ENCODE measurements at places on chromosomes 16 and 17.
A peak's percentile ranks its signal among the peaks of the same experiment; 100 is the strongest.

GRCh38 chr17:45346216-45347015 lies 29.6 kb upstream of the MAP3K14 start:
- no peak for DNase-seq

DNA sequence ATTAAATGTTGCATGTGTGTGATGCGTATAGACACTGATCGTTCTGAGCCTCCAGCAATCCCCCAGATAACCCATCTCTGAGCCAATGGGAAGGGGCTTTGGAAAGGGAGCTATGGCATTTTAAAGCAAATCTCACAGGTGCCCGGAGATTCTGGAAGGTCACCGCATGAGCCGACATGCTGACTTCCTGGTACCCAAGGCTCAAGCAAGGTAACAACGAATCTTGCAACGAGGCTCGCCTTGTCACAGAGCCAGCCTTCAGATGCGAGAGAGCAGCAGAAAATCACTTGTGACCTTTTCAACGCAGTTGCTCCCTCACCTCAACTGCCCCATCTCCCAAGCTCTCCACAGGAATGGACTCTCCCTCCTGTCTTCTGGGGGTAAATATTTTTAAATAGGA lies 154.8 kb upstream of the CDH5 start:
- no peak for DNase-seq

GRCh38 chr16:24139282-24139681 lies 116.9 kb upstream of the CACNG3 start:
- DNase-seq = no peak

DNA sequence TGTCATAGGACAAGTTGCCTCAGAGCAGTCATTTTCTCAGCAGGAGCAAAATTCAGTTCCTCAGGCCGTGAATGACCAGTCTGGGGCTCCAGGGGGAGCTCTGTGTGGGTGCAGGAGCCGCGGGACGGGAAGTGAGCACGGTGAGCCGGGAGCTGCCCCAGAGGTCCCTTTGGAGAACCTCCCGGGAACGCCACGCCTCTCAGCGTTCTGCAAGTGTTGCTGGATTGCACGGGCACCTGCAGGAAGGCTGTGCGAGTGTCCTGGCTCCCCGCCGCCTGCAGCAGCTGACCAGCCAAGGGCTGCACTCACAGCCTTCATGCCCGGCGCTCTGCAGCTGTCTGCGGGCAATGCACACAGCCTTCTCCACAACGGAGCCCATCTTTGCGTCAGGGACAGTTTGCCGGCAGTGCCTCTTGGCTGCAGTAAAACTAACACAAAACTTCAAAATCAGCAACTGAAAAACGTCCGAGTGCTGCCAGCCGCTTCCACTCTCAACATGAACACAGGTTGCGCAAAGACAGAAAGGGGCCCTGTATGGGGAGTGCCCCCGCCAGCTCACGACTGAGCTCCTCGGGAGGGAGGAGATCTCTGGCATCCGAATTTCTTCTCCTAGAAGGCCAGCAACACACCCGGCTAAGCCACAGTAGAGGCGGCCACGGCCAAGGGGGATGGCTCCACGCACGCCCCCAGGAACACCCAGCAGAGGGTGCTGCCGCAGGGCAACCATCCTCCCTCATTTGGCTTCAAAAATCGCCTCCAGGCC lies 16.0 kb downstream of the NDUFAF8 start:
- peak; percentile 71 for DNase-seq

- DNase-seq = no peak
These were observed 981 bp downstream of the BEAN1 start for GRCh38 chr16:66427871-66428681.

DNA sequence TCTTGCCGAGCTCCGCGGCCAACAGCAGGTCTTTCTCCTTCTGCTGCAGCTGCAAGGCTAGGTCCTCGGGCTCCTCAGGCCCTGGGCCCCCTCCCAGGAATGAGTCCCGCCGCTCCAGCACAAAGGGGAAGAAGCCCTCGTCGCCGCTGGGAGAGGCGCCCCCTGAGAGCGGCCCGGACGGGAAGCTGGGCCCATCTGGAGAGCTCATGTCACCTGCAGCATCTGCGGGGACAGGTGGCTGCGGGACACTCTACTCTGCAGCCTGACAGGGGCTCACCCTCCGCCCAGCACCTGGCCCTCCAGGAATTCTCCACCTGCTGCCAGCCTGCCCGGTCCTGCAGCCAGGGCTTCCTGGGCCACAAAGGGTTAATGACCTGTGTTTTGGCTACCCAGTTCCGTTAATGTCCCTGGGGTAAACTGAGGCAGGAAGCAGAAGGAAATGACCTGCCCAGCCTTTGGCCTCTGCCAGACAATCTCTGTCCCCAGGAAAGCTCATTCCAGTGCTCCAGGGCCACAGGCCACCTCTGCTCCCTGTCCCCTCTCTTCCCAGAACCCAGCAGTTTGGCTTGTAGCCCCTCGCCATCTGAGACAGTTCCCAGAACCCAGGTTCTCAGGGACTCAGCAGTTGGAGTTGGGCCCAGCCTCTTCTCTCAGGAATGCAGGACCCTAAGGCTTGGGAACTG lies 1.3 kb downstream of the BICDL2 start:
- no peak for DNase-seq

DNA sequence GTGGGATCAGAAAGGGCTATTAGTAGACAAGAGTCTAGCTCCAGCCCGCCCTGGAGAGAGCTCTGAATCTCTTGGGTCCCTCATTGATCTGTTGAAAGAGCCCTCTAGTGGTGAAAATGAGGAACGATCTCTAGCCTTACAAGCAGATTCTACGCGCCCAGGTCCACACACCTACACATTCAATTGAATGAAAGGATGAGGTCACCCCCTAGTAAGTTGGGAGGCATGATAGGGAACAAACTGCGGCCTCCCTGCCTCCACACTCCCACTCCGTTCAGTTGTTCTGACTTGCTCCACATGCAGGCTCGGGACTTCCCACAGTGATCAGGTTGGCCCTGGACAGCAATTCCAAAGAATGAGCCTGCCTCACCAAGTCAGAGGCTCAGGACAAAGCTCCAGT lies 2.9 kb upstream of the CACNG3 start:
- peak; percentile 48 for DNase-seq

GRCh38 chr17:59832883-59833379 lies 59.8 kb downstream of the TUBD1 start:
- DNase-seq = no peak

- no peak for DNase-seq
These were observed 534.4 kb upstream of the CDH5 start for GRCh38 chr16:65831903-65832666.

DNA sequence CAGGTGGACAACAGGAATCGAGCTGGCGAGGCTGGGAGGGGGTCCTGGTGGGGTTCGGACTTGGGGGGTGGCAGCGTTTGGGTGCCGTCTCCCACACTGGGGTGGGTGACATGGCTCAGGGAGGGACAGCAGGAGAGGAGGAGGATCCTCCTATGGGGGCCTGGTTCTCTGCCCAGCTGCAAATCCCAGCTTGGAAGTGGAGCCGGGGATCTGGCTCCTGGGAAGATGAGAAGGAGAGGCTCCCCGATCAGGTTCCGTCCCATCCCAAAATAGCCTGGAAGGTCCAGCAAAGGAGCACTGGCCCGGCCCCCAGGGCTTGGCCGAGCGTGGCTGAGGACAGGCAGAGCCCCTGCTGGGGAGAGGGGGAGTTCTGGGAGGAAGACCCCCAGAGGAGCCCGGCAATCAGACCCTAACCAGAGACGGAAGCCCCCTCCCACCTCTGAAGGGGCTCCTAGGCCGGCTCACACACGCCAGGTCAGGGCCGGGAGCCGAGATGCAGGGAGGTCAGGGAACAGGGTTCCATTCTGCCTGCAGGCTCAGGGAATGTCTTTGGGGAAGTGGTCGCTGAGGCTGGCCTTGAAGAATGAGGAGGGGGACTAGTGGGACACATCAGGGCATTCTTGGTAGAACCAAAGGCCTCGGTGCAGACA lies 143.7 kb downstream of the ENGASE start:
- DNase-seq = no peak

DNA sequence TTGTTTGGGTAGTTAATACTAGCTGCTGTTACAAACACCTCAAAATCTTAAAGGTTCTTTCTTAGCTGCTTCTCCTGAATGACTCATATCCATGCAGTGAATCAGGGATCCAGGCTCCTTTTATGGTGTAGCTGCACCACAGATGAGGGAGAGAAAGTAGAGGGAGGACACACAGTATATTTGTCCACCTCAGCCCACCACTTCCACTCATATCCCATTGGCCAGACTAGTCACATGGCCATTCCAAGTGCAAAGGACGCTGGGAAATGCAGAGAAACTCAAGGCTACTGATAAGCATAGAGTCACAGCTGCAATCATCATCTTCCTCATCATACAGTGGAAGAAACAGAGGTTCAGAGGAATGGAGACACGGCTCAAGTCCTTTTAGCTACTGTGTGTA lies 63.8 kb downstream of the GSG1L start:
- no peak for DNase-seq

- DNase-seq = no peak
These were observed 4.9 kb downstream of the MYLK3 start for GRCh38 chr16:46743232-46743719.

All from HuH-7.5 (cell line).